SW 1271 (cell line): ENCODE measurements at places on chromosomes 2 and 18.

DNA sequence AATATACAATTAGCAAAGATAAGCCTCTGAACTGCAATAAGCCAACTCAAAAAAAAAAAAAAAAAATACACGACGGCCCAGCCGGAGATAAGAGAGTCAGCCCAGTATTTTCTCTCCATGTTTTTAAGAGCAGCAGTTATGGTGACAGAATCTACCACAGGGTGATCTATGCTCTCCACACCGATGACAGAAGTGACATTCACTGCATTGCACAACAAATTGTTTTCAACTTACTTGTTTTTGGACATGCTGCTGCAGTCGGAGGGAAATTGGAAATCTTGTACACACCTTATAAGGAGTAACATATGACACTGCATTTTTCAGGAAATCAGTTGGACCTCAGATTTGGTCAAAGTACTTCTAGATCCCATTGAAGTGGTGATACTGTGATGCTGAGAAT lies 23.3 kb upstream of the APOB start:
- DNase-seq, result no peak

GRCh38 chr2:43559391-43560230 lies 36.2 kb downstream of the THADA start:
- no peak for DNase-seq

DNA sequence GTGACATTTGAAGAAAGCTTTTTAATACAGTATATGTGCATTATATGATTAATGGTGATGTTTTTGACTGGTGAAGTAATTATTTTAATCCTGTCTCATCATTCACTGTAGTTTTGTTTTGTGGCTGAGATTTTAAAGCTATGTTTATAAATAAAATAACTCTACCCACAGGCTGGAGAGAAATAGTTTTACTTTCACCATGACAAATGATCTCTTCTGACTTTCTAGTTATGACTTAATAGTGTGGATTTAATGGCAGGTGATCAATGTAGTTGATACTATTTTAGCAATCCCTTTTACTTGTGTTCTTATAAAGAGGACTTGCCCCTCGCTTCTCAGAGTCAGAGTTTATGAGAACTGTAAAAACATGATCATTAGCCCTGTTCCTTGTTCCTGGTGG lies 289.5 kb upstream of the SIX3 start:
- no peak for DNase-seq

GRCh38 chr18:55346961-55347740 lies 240.8 kb downstream of the TCF4 start:
- DNase-seq, result no peak

DNA sequence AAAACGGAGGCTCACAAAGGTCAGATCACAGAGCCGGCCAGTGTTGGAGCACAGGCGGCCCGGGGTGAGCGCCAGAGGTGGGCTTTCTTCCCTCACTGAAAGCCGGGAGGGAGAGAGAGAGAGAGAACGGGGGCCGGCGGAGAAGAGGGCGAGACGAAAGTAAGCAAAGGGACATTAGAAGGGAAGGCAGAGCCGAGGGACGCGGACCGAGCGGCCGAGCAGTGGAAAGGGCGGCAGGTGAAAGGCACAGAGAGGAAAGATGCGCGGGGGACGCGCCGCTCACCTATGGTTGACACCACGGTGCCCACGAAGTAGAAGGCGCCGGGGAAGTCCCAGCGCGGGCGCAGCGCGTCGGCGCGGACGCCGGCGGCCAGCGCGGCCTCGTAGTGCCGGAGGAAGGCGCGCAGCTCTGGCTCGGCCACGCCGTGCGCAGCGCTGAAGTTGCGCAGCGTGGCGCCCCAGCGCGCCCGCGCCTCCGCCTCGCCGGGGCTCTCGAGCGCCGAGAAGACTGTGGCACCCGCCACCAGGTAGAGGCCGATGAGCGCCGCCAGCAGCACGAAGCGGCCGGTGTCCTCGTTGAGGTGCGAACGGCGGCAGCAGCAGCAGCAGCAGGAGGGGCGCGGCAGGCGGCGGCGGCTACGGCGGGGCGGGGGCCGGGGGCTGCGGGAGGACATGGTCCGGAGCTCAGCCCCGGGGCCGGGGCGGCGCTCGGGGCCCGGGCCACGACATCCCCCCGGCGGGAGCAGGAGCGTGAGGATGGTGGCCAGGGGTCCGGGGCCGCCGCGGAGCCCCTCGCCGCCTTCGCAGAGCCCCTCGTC lies 166.9 kb downstream of the MSH2 start:
- no peak for DNase-seq

DNA sequence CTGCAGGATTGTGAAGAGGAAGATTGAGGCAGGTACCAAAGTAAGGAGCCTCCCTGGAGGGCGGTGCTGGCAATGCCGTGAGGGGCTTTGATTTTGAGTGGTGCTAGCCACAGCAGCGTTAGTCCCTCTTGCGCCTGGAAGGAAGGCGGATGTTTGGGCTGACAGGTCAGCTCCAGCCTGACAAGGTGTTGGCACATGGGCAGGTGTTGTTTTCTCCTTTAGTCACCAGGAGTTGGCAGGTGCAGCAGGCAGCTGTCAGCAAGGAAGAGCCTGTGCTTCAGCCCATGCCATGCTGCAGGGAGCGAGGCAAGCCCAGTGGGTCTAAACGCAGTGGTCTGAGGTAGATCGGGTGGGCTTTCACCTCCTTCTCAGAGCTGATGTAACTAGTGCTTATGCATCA lies 8.5 kb downstream of the SEC11C start:
- DNase-seq, result no peak

DNA sequence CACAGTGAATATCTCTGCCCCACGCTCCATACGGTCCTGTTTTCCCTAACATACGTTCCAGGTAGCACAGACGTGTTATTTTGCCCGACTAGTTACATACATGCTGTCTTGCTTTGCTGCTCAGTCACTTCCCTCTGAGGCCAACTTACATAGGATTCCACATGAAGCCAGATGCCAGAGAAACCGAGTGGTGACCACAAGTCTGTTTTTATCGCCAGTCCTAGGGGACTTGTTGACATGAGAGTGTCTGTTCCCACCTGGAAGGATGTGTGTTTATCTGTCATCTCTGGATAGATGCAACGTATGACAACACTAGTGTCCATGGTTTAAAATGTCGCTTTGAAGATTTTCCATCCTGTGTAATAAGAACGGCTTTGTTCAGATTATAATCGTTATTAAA lies 32.6 kb downstream of the PMAIP1 start:
- DNase-seq, result no peak

DNA sequence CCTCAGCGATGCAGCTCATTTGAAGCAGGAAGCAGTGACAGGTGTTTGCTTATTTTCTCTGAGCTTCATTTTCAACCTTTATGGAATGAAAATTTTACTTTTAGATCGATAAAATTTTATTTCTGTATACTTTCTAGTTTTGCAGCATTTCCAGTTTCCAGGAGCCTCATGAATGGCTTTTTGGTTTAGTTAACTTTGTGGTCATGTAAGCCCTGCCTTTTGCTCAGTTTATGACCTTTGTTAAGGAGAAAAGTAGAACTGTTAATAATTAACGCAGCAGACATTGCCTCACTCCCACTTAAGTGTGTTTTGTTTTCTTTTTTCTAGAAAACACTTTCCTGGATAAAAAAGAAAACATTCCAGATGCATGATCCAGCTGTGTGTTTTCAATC lies 4.4 kb upstream of the FARP2 start:
- DNase-seq, result no peak

- peak; percentile 43 for DNase-seq
Observed at GRCh38 chr2:201182650-201183364, at the start of gene CASP10. TSS of gene CASP10 (plus strand) at chr2:201183141. CDS start at chr2:201185778, 2,637 bp downstream.

DNA sequence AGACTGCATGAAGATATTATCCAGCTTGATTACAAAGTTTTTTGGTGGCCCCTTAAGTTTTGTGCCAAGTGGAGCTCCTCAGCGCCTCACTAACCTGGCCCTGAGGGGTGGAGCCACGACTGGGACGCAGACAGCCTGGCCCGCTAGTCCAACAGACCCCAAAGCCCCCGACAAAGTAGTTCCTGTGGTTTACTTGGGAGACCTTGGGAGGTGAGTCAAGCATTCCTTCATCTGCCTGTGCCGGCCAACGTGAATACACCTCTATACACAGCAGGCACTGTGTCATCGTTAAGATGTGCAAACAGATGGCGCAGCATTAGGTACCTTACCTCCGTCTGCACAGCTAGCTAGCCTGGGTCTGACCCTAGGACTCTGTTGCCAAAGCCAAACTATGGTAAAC lies 55.0 kb upstream of the LAMA1 start:
- DNase-seq, result no peak

DNA sequence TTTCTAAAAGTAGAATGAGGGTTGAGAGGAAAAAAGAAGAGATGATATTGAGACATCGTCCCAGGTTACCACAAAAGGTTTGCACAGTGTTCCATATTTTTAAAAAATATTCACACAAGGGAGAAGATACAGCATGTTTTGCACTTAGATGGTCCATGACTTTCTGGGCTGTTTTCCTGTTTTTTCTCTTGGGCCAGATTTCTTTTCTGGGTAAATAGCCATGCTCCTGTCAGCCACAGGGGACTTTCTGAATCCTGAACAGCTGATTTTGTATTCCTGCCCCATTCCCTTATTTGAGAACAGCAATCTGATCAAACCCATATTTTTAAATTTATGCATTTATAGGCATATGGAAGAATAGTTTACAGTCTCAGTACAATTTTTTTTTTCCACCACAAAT lies 185.9 kb upstream of the NRP2 start:
- no peak for DNase-seq

DNA sequence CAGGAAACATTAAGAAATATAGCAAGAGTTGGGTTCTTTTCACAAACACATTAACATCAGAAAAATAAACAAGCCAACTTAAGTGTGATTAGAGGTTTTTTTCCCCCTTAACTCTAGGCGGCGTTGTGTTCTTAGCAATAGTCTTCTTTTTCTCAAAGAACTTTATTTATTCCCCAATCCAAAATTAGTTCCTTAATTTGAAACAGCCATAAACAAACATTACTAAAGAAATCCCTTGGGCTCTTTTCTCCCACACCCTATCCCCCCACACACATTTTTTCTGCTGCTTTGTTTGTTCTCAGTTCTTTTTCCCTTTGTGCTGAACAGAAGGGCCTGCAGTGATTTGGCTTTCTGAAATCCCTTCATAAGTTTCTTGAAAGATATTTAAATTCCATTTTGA lies 13.2 kb upstream of the MYO1B start:
- DNase-seq, result no peak

DNA sequence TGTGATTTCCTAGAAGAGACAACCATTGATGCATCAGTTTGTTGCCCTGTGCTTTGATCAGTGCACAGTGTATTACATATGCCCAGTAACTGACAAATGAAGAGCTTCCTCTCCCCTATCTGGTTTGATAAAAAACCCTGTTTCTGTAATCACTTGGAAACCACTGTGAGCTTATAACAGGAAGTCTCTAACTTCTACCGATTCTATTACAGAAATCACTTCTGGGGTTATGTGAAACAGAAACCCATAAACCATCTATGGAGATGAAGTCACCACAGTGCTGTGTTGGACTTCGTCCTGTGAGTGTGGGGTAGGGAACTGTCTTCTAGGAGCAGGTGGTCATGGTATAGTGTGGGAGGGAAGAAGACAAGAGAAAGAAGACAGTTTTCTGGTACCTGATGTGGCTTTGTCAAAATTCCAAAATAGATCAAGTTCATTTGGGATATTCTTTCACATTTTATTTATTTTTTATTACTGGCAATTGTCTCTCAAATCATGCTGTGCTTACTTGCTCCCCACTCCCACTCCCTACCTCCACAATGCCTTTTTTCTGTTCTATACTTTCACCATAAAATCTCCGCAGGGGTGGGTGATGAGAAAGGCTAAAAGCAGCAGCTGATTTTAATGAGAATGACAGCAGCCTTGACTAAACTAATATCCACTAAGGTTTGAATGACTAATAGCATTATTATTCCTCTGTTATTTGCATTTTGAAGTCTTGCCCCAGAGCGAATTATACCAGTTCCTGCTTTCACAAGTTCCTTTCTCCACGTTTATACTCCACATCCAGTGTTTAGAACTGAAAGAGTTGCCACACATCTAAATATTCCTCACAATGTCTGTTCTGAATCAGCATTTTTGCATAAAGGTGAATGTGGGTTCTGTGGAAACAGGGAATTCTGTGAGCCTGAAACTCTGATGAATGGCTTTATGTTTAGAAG lies 41.7 kb upstream of the RND3 start:
- peak; percentile 24 for DNase-seq
